Naive thymus-derived CD8-positive, alpha-beta T cell (primary cell): ENCODE measurements at places on chromosomes 7 and 10.

DNA sequence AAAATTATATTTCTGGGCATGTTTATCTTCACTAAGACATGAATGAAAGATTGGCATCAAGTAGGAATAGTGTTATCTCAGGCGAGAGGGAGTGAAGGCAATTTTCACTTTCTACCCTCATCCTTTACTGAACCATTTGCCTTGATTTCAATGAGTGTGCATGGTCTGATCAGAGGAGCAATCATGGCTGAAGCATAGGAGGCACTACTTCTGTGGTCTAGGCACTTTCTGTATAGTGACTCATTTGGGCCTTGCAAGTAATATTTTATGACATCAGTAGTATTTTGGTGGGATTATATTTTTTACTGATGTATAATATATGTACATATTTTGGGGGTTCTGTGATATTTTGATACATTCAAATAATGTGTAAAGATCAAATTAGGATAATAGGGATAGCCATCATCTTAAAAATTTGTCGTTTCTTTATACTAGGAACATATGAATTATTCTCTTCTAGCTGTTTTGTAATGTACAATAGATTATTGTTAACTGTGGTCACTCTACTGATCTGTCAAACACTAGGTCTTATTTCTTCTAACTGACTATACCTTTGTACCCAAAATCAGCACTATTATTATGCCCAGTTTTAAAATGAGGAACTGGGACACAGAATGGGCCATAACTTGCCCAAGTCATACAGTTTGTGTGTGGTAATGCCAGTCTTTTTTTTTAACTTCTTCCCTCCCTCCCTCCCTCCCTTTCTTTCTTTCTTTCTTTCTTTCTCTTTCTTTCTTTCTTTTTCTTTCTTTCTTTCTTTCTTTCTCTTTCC, 101.9 kb downstream of the RAB11FIP2 start:
- H3K4me3 ChIP-seq, result no peak overlapping the region
- no peaks in the 10 kb centered on the region for H3K36me3 ChIP-seq
- no peak overlapping the region for H3K27ac ChIP-seq
- no peak for DNase-seq
- no peaks in the 10 kb centered on the region for H3K4me1 ChIP-seq

DNA sequence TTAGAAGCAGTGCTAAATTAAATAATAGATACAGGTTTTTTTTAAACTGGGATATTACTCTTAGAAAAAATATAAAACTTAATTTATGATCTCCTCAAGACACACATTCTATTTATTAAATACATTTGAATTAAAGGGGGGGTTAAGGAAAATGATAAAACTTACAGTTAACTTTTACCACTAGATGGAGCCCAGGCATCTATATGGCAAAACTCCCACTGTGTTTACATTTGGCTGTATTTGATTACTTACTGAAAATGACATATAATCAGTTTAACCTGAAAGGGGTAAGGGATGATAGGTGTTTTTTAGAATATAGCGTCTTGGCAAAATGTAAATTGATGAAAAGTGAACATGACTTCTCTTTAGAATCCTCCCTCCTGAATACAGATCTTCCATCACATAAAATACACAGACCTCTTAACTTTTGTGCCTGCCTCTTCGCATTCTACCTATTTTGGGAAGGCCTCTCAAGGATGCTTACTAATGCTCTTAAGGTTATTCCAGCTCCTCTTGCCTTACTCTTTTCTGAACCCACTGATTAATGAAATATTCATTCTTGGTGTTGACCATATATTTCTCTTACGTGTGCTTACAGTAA, 235.7 kb downstream of the AGMO start:
- no peaks in the 10 kb centered on the region for H3K36me3 ChIP-seq
- no peak for DNase-seq
- H3K4me3 ChIP-seq, result no peak overlapping the region
- no peaks in the 10 kb centered on the region for H3K27me3 ChIP-seq
- H3K4me1 ChIP-seq, result no peaks in the 10 kb centered on the region

DNA sequence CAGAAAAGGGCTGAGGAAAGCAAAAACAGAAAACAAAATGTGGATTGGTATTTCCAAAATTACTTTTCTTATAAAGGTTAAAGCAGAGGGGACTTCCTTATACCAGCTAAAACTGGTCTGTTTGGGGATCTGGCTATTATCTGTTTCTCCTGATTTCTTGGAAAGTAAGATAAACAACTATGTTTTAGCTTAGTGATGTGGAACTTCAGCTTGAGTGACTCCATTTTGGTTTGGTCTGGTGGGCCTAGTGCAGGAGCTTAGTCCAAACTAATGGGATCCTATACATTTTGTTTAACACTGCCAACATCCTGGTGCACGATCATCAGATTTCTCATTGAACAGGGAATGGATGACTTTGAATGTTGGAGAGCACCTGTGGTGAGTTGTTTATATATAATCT, 283.5 kb downstream of the ADK start:
- no peak for DNase-seq
- H3K27me3 ChIP-seq, result no peaks in the 10 kb centered on the region
- no peak overlapping the region for H3K4me3 ChIP-seq
- H3K27ac ChIP-seq, result no peak overlapping the region
- H3K36me3 ChIP-seq, result peaks cover 15% of the 10 kb centered on the region
- peaks cover 4% of the 10 kb centered on the region for H3K4me1 ChIP-seq

DNA sequence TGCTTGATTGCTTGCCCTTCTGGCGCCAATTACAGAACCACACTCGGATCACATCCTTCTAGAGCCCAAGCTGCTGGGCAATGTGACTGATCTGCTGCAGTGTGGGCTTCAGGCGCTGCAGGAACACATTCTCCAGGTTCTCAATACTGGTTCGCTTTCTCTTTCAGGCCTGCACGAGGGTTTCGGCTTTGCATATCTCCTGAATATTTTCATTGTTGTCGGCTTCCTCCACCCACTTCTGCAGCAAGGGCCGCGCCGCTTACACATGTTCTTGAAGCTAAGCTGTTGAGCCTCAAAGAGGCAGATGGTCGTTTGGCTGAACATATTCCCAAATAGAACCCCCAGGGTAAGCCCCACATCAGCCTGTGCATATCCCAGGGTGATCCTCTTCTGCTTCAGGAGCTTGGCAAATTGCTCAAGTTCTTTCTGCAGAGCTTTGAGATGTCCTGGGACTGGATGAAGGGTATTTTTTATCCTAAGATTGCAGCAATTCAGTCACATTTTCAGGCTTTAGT, 64.6 kb downstream of the HERC4 start:
- H3K27ac ChIP-seq, result no peak overlapping the region
- peaks cover 37% of the 10 kb centered on the region for H3K36me3 ChIP-seq
- DNase-seq, result no peak
- no peak overlapping the region for H3K4me3 ChIP-seq
- H3K27me3 ChIP-seq, result no peaks in the 10 kb centered on the region

- no peak for DNase-seq
- H3K4me1 ChIP-seq, result no peaks in the 10 kb centered on the region
- H3K27ac ChIP-seq, result no peak overlapping the region
- no peaks in the 10 kb centered on the region for H3K27me3 ChIP-seq
Observed at GRCh38 chr10:95831515-95831914, 75.6 kb downstream of the ENTPD1 start.
